T-helper 22 cell (primary cell): ENCODE measurements at places on chromosomes 5 and 9.

- no peak for DNase-seq
These were observed 41.5 kb upstream of the PPP3R2 start for GRCh38 chr9:101636247-101636646.

DNA sequence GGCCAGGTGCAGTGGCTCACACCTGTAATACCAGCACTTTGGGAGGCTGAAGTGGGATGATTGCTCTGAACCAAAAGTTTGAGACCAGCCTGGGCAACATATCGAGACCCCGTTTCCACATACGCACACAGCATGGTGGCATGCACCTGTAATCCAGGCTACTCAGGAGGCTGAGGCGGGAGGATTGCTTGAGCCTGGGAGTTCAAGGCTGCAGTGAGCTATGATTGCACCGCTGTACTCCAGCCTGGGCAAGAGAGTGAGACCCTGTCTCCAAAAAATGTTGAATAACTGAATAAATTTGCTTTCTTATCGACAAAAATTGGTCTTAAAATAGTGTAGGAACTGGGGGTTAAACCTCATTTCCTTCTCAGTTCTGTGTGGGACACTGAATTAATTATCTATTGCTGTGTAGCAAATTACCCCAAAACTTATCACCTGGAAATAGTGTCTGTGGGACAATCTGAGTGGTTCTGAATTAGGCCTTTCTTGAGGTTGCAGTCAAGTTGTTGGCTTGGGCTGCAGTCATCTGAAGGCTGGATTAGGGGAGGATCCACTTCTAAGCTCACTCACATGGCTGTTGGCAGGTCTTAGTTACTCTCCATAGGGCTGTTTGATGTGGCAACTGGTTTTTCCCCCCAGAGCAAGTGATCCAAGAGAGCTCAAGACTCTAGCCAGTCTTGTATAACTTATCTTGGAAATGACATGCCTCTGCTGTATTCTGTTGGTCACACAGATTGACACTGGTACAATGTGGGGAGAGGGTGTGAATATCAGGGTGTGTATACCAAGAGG, 2.0 kb downstream of the SNX30 start:
- DNase-seq = no peak

GRCh38 chr9:551986-552929, 289.2 kb upstream of the DMRT1 start:
- DNase-seq = no peak

DNA sequence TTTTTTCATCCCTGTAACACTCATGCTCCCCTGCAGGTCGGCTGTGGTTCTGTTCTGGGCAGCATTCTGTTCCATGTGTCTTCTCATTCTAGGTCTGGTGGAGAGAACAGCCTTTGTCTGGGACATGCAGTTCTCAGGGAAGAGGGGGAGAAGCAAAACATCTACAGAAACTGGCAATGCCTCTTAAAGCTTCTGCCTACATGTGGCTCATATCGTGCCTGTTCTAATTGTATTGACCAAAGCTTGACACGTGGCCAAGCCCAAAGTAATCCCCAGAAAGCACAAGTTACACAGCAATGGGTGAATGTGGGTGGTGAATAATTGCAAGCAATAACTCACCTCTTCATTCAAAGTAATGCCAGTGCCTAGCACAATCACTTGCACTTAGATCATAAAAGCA, 218.2 kb upstream of the IL12B start:
- no peak for DNase-seq

- DNase-seq = no peak
These were observed 16.1 kb upstream of the TTLL11 start for GRCh38 chr9:122109035-122109813.

GRCh38 chr9:28053096-28053777, 480.0 kb upstream of the C9orf72 start:
- DNase-seq = no peak

GRCh38 chr5:170627271-170627670, 123.5 kb downstream of the KCNIP1 start:
- DNase-seq = no peak

DNA sequence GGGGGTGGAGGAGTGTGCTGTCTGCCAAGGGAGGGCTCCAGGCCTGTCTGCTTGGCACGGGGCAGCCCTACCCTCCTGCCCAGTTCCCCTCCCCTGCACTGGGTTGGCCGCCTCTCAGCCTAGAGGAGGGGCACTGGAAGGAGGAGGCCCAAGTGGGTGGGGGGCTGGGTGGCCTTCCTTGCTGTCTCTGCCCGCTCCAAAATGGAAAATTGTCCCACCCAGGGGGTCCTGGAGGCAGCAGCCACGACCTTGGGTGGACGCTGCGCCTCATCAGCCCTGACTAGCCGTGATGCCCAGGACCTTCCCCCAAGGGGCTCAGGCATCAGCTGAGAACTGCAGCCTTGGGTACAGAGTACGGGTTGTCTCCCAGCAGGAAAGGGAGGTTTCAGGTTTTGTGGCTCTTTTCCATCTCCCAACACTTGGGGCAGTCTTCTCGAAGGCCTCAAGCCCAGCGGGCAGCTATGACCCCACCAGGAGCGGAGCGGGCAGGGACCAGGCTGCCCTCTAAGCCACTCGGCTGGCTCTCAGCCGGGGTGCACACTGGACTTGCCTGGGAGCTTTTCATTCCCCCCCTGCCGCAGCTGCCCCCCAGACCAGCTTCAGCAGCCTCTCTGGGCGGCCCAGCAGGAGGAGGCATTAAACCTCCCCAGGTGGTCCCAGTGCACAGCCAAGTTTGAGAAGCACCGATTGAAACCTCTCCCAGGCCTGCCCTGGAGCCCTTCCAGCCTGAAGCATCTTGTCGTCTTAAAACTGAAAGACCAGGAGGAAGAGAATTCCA, 20.6 kb downstream of the NTNG2 start:
- no peak for DNase-seq

DNA sequence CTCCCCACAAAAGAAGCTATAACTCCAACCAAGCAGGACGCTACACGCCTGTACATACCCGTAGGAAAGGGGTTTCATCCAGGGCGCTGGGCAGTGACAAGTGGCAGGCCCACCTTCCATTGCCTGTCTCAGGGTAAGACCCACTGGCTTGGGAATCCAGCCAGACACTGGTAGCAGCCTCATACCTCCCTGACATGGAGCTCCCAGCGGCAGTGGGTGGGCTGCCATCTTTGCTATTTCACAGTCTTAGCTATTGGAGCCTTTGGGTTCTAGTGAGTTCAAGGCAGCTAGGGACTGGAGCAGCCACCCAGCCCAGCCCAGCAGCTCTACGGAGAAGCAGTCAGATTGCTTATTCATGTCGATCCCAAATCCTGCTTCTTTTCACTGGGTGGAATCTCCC, 3.4 kb upstream of the IFNA10 start:
- no peak for DNase-seq

- no peak for DNase-seq
These were observed 828.1 kb upstream of the ZNF608 start for GRCh38 chr5:125574491-125575044.

- DNase-seq = no peak
These were observed 83.9 kb upstream of the NR5A1 start for GRCh38 chr9:124590889-124591641.

- DNase-seq = no peak
These were observed 88.1 kb downstream of the KDM4C start for GRCh38 chr9:6845880-6846279.

DNA sequence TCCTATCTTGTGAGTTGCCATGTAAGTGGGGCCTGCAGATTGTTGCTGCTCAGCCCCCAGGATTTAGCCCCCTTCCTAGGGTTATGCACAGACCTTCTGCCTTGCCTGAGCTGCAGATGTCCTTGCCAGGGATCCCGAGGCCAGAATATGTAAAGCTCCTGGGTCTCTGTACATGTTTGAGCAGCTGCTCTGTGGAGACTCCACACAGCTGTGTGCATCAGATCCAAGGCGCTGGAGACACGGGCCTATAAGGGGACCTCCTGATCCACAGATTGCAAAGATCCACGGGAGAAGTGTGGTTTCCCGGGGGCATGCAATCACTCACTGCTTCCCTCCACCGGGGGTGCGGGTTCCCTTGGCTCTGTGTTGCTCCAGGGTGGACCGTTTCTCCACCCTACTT, 28.9 kb downstream of the TAF11L14 start:
- no peak for DNase-seq

DNA sequence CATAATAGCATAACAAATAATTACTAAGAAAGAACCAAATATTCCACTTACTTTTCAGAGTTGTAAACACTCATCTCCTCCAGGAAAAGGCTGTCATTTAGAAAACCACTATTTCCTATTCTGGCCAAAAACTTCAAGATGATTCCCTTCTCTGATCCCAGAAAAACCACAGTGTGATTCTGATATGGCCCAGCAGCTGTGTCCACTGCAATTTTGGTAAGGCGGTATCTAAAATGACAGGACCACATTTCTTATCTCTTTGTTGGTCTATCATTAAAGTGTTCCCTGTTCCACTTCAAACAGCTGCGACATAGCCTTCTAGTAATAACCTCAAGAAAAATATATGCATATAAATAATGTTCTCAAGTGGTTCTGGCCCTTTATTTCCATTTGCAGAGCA, 96.1 kb downstream of the SEMA6A start:
- DNase-seq = no peak

DNA sequence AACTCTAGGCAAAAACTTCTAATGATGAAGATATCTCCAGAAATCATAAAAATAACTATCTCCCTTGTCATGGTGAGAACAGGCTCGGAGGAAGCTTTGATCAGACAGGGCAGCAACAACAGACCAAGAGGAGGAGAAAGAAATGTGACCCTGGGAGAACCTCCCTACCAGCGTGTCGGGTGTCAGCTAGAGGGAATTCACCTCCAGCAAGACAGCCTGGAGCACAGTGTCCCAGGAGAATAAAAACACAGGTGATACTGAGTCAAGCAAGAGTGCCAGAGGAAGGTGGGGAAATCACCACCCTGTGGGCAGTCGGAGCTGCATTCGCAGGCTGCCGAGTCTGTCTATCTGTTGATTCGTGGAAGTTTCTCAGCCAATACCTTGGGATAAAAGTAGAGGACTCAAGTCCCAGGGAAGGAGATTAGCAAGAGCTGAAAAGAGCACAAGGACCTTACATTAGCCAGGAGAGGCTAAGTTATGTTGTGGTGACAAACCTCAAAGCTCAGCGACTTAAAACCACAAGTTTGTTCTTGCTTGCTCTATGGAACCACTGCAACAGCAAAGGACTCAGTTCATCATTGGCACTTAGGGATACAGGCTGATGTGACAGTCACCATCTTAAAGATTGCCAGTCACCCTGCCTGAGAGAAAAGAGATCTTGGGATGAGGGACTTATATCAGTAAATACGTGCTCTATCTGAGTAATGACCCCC, 598.3 kb downstream of the CCDC171 start:
- DNase-seq = no peak

- no peak for DNase-seq
These were observed 2001.9 kb upstream of the C9orf72 start for GRCh38 chr9:29575219-29575618.

- DNase-seq = no peak
These were observed 175.1 kb downstream of the ACER2 start for GRCh38 chr9:19583890-19584289.

- DNase-seq = no peak
These were observed 55.9 kb downstream of the IRF1 start for GRCh38 chr5:132434416-132435286.

- DNase-seq = no peak
These were observed 1.5 kb downstream of the RNF208 start for GRCh38 chr9:137220317-137221094.

- DNase-seq = no peak
These were observed 91.0 kb downstream of the FOXD1 start for GRCh38 chr5:73357576-73357975.

GRCh38 chr5:127666043-127666716, 17.3 kb downstream of the CTXN3 start:
- DNase-seq = no peak

- no peak for DNase-seq
These were observed 585.5 kb downstream of the TLE1 start for GRCh38 chr9:81103597-81104471.

DNA sequence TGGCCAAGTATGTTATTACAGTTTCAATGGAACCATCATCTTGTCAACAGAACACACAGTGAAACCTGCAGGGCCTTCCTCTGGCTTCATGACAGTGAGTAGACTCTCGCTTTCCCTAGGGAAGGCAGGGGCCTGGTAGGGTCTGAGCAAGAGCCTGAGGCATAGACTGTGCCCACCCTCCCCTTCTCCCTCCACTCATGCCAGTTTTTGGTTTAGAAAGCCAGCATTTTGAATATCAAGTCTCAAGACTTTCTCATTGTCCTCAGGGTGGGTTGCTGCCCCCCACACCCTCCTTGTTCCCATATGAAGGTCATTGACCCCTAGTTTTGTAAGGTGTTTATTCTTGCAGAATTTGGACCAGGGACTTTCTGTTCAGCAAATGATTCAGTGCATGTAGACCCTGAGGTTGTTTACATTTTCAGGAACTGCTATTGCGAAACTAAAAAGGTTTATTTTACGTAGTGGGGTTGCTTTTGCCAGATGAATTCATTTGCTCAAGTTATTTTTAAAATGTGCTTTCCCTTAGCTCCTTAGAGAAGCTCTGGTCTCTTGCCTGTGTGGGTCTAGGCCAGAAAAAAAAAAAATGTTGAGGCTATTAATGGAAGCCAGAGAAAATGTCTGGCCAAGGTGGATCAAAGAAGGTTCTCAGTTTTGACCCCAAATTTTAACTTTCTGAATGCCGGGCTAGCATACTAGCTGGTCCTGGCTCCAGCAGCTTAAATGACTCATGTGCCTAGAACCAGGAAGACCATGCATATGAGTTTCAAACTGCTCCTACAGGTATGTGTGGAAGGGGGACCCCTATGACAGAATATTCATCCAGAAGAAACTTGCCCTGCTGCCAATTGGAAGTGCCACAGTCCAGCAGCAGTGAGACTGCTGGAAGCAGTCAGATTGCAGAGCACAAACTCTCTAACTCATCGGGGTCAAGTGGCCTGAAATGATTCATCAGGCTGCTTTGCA, 10.1 kb upstream of the MOB3B start:
- no peak for DNase-seq
